ENCODE measurements at places on chromosomes 1 and 21.

- H3K4me1 ChIP-seq, result peaks cover 41% of the 10 kb centered on the region
- no peak for DNase-seq
- H3K36me3 ChIP-seq, result peaks cover 46% of the 10 kb centered on the region
- no peaks in the 10 kb centered on the region for H3K27me3 ChIP-seq
Measured at GRCh38 chr1:1876335-1876930, 14.5 kb downstream of the GNB1 start.

GRCh38 chr1:62299426-62300200 lies 19.6 kb downstream of the KANK4 start:
- H3K27ac ChIP-seq, result peak overlapping the region; percentile 94
- H3K4me1 ChIP-seq, result peaks cover 34% of the 10 kb centered on the region
- no peaks in the 10 kb centered on the region for H3K27me3 ChIP-seq
- DNase-seq, result peak; percentile 39

- H3K4me3 ChIP-seq, result no peak overlapping the region
- no peaks in the 10 kb centered on the region for H3K36me3 ChIP-seq
- no peak overlapping the region for H3K27ac ChIP-seq
- H3K4me1 ChIP-seq, result peaks cover 13% of the 10 kb centered on the region
- peak; percentile 65 for DNase-seq
- H3K27me3 ChIP-seq, result no peaks in the 10 kb centered on the region
Measured at GRCh38 chr1:29698033-29698432, 461.7 kb downstream of the PTPRU start.

- H3K4me1 ChIP-seq, result no peaks in the 10 kb centered on the region
- DNase-seq, result no peak
- H3K36me3 ChIP-seq, result no peaks in the 10 kb centered on the region
- H3K4me3 ChIP-seq, result no peak overlapping the region
- H3K27me3 ChIP-seq, result no peaks in the 10 kb centered on the region
Measured at GRCh38 chr1:51285055-51285454, 45.3 kb downstream of the TTC39A start.

GRCh38 chr1:168137515-168137821 lies 738 bp upstream of the GPR161 start:
- H3K36me3 ChIP-seq, result peaks cover 3% of the 10 kb centered on the region
- peak overlapping the region; percentile 95 for H3K4me3 ChIP-seq
- no peaks in the 10 kb centered on the region for H3K27me3 ChIP-seq
- H3K27ac ChIP-seq, result peak overlapping the region; percentile 99
- H3K4me1 ChIP-seq, result peaks cover 40% of the 10 kb centered on the region

- H3K4me1 ChIP-seq, result peaks cover 15% of the 10 kb centered on the region
- H3K36me3 ChIP-seq, result no peaks in the 10 kb centered on the region
- no peaks in the 10 kb centered on the region for H3K27me3 ChIP-seq
- H3K27ac ChIP-seq, result no peak overlapping the region
- H3K4me3 ChIP-seq, result no peak overlapping the region
- DNase-seq, result no peak
Measured at GRCh38 chr21:29719521-29719920, 220.3 kb downstream of the GRIK1 start.

GRCh38 chr21:41948078-41948895 lies 5.5 kb downstream of the C2CD2 start:
- no peak overlapping the region for H3K27ac ChIP-seq
- H3K27me3 ChIP-seq, result peaks cover 26% of the 10 kb centered on the region
- H3K4me3 ChIP-seq, result no peak overlapping the region
- no peak for DNase-seq
- H3K36me3 ChIP-seq, result no peaks in the 10 kb centered on the region

DNA sequence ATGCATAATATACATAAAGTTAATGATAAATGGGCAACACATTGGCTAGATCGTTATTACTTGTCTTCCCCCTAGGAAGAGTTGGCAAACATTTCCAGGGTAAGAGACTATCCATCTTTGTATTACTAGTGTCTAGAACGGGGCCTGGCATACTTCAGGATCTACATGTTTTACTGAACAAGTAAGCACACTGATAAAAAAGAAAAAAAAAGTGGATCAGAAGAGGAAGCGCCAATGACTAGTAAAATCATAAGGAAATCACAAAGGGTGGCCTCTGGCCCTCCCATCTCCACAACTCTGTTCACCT lies 482 bp downstream of the TM2D1 start:
- H3K4me3 ChIP-seq, result peak overlapping the region; percentile 93
- H3K27me3 ChIP-seq, result no peaks in the 10 kb centered on the region
- peak overlapping the region; percentile 93 for H3K27ac ChIP-seq
- peaks cover 16% of the 10 kb centered on the region for H3K4me1 ChIP-seq
- H3K36me3 ChIP-seq, result no peaks in the 10 kb centered on the region

DNA sequence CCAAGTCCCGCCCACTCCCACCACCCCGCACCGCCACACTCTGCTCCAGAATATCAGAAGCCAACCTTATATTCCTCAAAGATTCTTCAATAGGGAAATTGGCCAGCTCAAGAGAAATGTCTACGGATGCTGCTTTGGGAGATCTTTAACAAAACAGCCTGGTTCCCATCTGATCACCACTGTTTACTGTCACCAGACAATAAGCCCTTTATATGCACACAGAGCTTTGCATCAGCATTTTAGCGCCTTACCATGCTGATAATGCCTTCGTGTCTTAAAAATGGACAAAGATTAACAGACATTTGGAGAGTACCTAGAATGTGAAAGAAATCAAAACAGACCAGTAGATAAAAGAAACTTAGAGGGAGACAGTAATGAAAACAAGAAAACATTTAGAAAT lies 141.7 kb upstream of the SYT6 start:
- H3K4me1 ChIP-seq, result peaks cover 21% of the 10 kb centered on the region
- H3K27ac ChIP-seq, result no peak overlapping the region
- no peaks in the 10 kb centered on the region for H3K27me3 ChIP-seq

DNA sequence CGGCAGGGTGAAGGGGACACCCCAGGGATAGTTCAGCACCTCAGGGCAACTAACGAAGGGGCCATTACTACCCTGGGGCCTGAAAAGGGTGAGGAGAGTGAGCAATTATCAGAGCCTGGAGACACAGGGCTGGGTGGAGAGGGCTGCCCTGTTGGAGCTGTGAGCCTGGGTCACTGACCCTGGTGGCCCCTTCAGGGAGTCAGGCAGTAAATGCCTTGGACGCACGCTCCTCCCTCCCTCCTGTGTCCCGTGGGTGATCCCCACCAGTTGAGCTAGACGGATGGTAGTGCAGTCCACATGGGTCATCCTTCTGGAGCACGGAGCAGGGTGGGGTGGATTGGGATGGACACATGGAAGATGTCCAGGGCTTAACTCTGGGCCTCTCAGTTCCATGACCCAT lies 305.3 kb downstream of the PTPRU start:
- DNase-seq, result no peak
- H3K4me3 ChIP-seq, result no peak overlapping the region
- peaks cover 4% of the 10 kb centered on the region for H3K27me3 ChIP-seq
- no peaks in the 10 kb centered on the region for H3K4me1 ChIP-seq
- no peak overlapping the region for H3K27ac ChIP-seq

- H3K36me3 ChIP-seq, result no peaks in the 10 kb centered on the region
- H3K4me3 ChIP-seq, result no peak overlapping the region
- no peak for DNase-seq
- H3K4me1 ChIP-seq, result peaks cover 24% of the 10 kb centered on the region
- H3K27me3 ChIP-seq, result peaks cover 4% of the 10 kb centered on the region
- H3K27ac ChIP-seq, result no peak overlapping the region
Measured at GRCh38 chr21:42061195-42061985, 9.7 kb upstream of the UMODL1 start.

DNA sequence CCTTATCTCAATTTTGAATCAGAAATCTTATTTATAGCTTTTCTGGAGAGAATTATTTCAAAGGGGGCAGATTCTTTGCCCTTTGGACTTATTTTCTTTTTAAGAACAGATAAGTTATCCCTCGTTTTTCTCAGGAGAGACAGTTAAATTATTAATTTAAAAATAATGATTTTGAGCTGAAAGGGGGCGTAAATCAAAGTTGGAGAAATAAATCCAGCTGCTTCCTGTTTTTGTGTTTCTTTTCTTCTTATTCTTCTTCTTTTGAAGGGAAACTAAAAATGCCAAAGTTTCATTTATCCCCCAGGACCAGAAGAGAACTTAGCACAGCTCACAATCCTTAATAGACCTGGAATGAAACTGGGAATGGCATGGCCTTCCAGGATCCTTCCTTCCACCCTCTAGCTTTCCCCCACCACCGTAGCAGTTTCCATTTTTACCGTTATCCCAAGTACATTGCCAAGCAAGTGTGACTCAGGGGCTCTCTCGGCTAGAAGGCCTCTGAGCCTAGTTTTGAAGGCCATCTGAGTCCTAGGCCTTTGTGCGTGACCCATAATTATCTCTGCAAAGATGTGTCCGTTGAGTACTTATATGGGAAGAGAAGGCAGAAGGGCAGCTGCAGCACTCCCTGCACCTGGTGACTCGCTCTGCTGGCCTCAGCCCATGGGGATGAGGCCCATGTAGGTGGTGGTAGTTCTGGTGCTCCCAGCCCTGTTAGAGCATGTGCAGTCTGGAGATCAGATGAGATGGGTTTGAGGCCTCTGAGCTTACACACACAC lies 181.7 kb downstream of the ROR1 start:
- H3K36me3 ChIP-seq, result peaks cover 11% of the 10 kb centered on the region
- no peak overlapping the region for H3K27ac ChIP-seq
- DNase-seq, result no peak
- H3K27me3 ChIP-seq, result no peaks in the 10 kb centered on the region

DNA sequence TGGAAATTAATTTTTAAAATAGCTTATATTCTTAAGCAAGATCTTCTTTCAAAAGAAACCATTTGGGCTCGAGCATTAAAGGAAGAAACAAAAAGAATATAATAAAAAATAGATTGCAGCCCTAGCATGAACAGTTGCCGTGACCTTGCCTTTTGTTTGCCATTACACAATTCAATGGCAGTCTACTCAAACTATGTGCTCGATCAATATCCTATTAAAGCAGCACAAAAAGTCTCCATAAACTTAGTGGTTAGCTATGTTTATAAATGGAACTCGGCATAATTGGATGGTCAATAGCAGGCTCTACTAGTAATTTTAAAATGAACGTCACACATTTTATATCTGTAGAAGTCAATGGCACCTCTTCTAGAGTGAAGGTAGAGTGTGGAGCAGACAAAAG lies 256.5 kb downstream of the NFIA start:
- H3K4me1 ChIP-seq, result peaks cover 32% of the 10 kb centered on the region
- no peaks in the 10 kb centered on the region for H3K36me3 ChIP-seq
- H3K4me3 ChIP-seq, result no peak overlapping the region
- no peak for DNase-seq
- H3K27me3 ChIP-seq, result peaks cover 24% of the 10 kb centered on the region

DNA sequence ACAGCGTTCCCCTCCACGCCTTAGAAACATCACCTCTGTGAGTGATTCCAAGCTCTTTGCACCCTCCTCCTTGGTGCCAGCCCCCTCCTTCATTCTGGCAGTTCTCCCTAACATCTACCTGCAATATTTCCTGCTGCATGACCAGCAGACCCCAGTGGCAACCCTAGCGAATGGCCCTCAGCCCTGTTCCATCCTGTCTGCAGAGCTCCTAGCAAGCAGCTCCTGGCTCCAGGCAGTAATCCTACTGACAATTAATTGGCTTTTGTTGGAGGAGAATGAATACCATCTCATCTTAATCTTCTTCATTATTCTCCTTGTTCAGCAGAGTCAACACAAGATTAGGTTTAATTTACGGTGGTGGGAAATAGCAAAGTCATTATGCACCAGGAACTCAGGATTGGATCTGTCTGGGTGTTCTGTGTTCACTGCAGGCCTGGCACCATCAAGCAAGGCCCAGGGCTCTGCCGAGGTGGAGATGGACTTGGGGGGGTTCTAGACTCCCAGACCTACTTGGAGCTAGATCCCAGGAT lies 12.4 kb downstream of the FBXO2 start:
- no peaks in the 10 kb centered on the region for H3K4me1 ChIP-seq
- no peak overlapping the region for H3K4me3 ChIP-seq
- peaks cover 28% of the 10 kb centered on the region for H3K27me3 ChIP-seq
- no peaks in the 10 kb centered on the region for H3K36me3 ChIP-seq
- H3K27ac ChIP-seq, result no peak overlapping the region
- DNase-seq, result no peak

- H3K4me3 ChIP-seq, result no peak overlapping the region
- DNase-seq, result no peak
- no peak overlapping the region for H3K27ac ChIP-seq
- H3K36me3 ChIP-seq, result no peaks in the 10 kb centered on the region
- H3K4me1 ChIP-seq, result peaks cover 8% of the 10 kb centered on the region
- H3K27me3 ChIP-seq, result peaks cover 8% of the 10 kb centered on the region
Measured at GRCh38 chr1:14768582-14769304, 170.3 kb downstream of the KAZN start.

DNA sequence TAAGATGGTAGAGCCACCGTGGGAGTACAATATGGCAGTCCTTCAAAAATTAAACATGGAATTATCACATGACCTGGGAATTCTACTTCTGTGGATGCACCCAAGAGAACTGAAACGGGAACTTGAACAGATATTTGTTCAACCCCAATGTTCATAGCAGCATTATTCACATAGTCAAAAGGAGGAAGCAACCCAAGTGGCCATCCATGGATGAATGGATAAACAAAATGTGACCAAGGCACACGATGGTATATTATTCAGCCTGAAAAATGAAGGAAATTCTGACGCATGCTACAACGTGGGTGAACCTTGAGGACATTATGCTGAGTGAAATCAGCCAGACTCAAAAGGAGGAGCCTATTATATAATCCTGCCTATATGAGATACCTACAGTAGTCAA lies 22.8 kb upstream of the LAPTM5 start:
- no peak overlapping the region for H3K4me3 ChIP-seq
- no peak overlapping the region for H3K27ac ChIP-seq
- DNase-seq, result no peak
- peaks cover 44% of the 10 kb centered on the region for H3K4me1 ChIP-seq
- H3K27me3 ChIP-seq, result no peaks in the 10 kb centered on the region
- no peaks in the 10 kb centered on the region for H3K36me3 ChIP-seq

DNA sequence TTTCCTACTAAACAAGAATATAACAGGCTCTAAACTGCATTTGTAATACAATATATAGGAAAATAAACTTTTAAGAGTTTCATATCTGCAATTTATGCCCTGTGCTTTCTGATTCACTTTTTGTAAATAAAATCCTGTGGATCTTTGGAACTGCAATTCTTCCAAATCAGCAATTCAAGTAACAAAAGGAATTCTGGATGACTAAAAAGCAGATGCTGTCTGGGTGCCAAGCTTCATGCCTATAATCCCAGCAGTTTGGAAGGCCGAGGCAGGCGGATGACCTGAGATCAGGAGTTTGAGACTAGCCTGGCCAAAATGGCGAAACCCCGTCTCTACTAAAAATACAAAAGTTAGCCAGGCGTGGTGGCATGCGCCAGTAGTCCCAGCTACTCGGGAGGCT lies 6.3 kb downstream of the NME7 start:
- H3K27me3 ChIP-seq, result no peaks in the 10 kb centered on the region
- no peak for DNase-seq
- peaks cover 9% of the 10 kb centered on the region for H3K36me3 ChIP-seq
- peaks cover 9% of the 10 kb centered on the region for H3K4me1 ChIP-seq
- no peak overlapping the region for H3K27ac ChIP-seq

DNA sequence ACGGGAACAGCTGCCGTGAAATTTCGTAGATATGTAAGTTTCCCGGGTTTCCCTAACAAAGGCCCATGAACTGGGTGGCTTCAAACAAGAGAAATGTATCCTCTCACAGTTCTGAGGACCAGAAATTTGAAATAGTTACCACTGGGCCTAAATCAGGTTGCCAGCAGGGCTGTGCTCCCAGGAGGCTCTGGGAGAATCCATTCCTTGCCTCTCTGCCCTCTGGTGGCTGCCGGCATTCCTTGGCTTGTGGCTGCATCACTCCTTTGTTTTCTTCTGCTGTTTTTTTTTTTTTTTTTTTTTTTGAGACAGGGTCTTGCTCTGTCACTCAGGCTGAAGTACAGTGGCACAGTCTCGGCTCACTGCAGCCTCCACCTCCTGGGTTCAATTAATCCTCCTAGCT lies 23.7 kb downstream of the UMODL1 start:
- peaks cover 16% of the 10 kb centered on the region for H3K4me1 ChIP-seq
- H3K36me3 ChIP-seq, result peaks cover 2% of the 10 kb centered on the region
- peaks cover 11% of the 10 kb centered on the region for H3K27me3 ChIP-seq
- DNase-seq, result no peak
- no peak overlapping the region for H3K27ac ChIP-seq
- H3K4me3 ChIP-seq, result no peak overlapping the region
